Adipocyte (in vitro differentiated cells): ENCODE measurements at places on chromosomes 11 and 22.

- no peak for DNase-seq
Observed at GRCh38 chr22:20517422-20517821, 10.0 kb downstream of the MED15 start.

GRCh38 chr22:46662226-46662625, 42.0 kb downstream of the GRAMD4 start:
- no peak for DNase-seq

- DNase-seq = peak; percentile 29
Observed at GRCh38 chr11:43557553-43558110, 122.9 kb upstream of the HSD17B12 start.

DNA sequence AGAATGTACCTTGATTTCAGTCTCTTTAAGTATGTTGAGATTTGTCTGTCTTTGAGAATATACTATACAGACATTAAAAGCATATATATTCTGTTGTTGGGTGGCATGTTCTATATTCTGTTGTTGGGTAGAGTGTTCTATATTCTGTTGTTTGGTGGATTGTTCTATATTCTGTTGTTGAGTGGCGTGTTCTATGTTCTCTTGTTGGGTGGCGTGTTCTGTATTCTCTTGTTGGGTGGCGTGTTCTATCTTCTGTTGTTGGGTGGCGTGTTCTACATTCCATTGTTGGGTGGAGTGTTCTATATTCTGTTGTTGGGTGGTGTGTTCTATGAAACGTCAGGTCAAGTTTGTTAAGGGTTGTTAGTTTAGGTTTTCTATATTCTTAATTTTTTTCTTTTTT, 27.1 kb upstream of the CTTN start:
- DNase-seq = no peak

DNA sequence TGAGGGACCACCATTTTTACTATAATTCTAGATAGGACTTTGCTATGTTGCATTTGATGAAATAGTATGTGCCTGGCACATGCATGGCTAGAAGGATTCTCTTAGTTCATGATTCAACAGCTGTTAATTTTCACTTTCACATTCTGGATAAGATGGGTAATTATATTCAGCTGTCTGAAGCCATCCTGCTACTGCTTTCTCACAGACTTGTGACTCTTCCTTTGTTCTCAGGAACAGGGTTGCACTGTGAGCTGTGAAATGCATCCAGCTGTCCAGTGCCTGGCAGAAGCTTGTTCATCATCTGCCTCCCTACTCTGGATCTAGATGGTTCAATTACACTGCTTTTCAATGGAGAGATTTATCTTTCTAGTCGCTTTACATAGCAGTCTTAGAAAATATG, 610.1 kb upstream of the ANO5 start:
- DNase-seq = no peak

- DNase-seq = no peak
Observed at GRCh38 chr11:60056349-60056969, at the start of gene MS4A3. Gene MS4A3 (plus strand): TSS chr11:60056665. CDS start chr11:60061161, 4,496 bp downstream.

GRCh38 chr11:9231848-9232177, 33.3 kb downstream of the DENND5A start:
- DNase-seq = peak; percentile 69

DNA sequence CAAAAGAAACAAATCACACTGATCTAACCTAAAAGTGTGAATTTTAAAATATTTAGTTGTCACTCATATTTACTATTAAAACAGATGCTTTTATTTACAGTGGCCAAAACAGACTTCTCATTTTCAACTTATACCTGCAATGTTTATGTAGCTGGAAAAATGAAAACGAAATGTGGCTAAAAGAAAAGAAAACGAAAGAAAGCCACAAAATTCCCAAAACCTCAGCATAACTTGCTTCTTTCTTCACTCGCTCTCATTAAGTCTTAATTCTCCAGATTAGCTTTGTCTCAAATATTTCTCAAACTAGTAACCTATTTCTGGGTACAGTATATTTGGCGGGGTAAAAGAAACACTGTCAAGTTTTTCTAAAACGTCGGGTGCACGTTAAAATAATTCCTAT, 693 bp downstream of the CSTF3 start:
- DNase-seq = no peak

- DNase-seq = peak; percentile 39
Observed at GRCh38 chr22:43183496-43184277, 3.2 kb downstream of the TTLL12 start.

GRCh38 chr11:127274328-127274676, 273.7 kb upstream of the KIRREL3 start:
- no peak for DNase-seq
